Left renal cortex interstitium (tissue), 4 donors: ENCODE measurements at places on chromosomes 1 and 21.

DNA sequence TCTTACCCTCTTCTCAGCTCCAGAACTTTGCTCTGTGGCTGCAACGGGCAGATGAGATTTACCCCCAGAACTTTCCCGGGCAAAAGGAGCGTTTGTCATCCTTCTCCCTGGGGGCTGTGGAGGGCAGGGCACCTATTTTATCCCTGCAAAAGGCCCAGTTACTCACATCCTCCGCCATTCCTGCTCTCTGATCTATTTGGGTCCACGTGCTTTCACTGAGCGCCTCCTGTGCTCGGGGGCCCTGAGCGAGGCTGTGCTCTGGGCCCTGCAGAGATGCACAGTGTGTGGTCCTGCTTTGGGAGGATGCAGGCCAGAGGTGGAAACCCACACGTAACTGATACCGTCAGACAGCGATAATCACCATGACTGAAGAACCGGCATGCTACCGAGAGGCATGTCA, 2.4 kb upstream of the CSMD2 start:
- no peak for DNase-seq

GRCh38 chr1:157198619-157199420, 60.6 kb upstream of the ETV3 start:
- no peak for DNase-seq

DNA sequence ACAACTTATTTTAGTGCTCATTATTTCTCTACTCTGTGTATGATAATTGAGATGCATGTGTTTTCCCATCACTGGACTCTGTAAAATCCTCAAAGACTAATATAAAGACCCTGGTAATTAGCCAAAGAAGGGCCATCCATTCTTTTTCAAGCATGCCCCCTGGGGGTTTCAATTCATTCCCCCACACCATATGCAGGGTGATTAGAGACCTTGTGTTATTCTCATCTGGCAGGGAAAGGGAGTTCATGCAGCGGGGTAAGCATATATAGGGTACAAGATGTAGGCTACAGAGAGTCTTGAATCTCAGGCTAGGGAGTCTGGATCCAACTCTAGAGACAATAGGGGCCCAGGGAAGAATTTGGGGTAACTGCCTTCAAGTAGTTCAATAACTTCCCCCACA, 166.5 kb downstream of the TNR start:
- DNase-seq = no peak

- DNase-seq = no peak
Measured at GRCh38 chr1:235504122-235504493, at the start of gene B3GALNT2. Gene B3GALNT2 (minus strand): TSS chr1:235504452. CDS start chr1:235504252, 200 bp downstream.

- peak; percentile 83 for DNase-seq
Measured at GRCh38 chr1:53946252-53947171, at the start of gene LRRC42. Gene LRRC42 (plus strand): TSS chr1:53946350. CDS start chr1:53952000, 5,650 bp downstream.

GRCh38 chr1:63968663-63969440, 195.0 kb downstream of the ROR1 start:
- no peak for DNase-seq

- no peak for DNase-seq
Measured at GRCh38 chr1:58454385-58454784, 92.1 kb downstream of the OMA1 start.

GRCh38 chr1:156618853-156619581, at the start of gene HAPLN2:
Gene HAPLN2 (plus strand): TSS chr1:156619415. CDS start chr1:156623491, 4,076 bp downstream.
- DNase-seq = no peak

GRCh38 chr1:226804907-226805759, 65.3 kb upstream of the PSEN2 start:
- DNase-seq = no peak

- DNase-seq = no peak
Measured at GRCh38 chr1:93021539-93022134, 57.4 kb upstream of the MTF2 start.
